ENCODE measurements at places on chromosomes 13 and 19.

GRCh38 chr13:59673286-59673685 is 490.4 kb downstream of the DIAPH3 start:
- DNase-seq = no peak

GRCh38 chr13:40143559-40143958 is 488.1 kb downstream of the COG6 start:
- no peak for DNase-seq

GRCh38 chr13:22298530-22298929 is 627.7 kb downstream of the FGF9 start:
- no peak for DNase-seq

DNA sequence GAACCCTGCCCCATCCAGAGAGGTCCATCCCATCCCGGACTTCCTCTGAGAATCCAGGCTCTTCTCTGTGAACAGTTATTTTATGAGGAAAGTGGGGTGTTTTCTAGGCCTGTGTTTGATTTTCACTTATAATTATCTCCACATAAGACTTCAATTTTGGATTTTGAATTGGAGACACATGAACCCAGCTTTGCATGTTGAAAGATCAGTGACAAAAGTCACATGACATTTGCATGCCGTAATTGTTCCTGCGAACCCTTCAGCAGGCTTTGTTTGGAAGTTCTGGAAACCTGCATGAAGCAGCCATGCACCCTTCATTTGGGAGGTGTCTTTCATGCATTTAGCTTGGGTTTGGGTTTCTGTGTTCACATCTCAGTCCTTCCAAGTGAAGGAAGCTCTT is 44.9 kb upstream of the ZNF536 start:
- DNase-seq = no peak

GRCh38 chr13:45215392-45216077 is 14.7 kb upstream of the KCTD4 start:
- no peak for DNase-seq

DNA sequence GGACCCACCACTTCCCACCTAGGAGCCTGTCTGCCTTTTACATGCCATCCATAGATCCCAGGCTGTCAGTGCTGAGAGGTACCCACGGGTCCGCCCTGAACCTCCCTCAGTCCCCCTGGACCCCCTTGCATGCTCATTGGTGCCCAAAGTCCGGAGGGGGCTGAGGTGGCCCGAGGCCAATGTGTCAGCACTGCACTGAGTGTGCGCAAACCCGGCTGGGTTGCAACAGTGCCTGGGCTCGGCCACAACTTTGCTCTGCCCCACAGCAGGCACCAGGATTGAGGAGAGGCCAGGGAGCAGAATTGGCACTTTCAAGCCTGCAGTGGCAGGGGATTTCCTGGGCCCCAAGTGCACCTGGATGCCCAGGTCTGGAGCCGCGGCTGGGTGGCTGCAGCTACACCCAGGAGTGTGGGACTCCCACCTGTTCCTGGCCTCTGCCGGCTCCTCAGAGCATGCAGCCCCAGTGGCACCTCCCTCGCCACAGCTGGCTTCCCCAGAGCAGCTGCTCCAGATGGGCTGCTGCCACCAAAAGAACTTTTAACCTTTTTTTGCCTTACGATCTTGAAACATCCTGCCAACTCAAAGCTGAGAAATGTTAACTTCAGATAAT is 837.0 kb downstream of the SLITRK6 start:
- no peak for DNase-seq

GRCh38 chr13:79530270-79530669 is 49.3 kb downstream of the NDFIP2 start:
- DNase-seq = no peak

All from activated CD8-positive, alpha-beta T cell treated with anti-CD3 and anti-CD28 coated beads, Interleukin-2, amount 10 ng/mL, durations not matched to agents 7 days and 5 days (primary cell).